Activated CD8-positive, alpha-beta memory T cell treated with anti-CD3 and anti-CD28 coated beads, Interleukin-2, amount 10 ng/mL, durations not matched to agents 7 days and 5 days (primary cell): ENCODE measurements at places on chromosomes 16 and 17. TPM values are rescaled to one million over a fixed set of nuclear protein-coding genes. Genes with fewer than 3 reads are reported as not detected.

GRCh38 chr16:80993307-80993706 is 13.4 kb downstream of the CMC2 start:
- H3K4me1 ChIP-seq, result peaks cover 46% of the 10 kb centered on the region
- DNase-seq, result no peak
- peaks cover 42% of the 10 kb centered on the region for H3K36me3 ChIP-seq
- no peak overlapping the region for H3K4me3 ChIP-seq
- H3K27me3 ChIP-seq, result no peaks in the 10 kb centered on the region
- H3K27ac ChIP-seq, result no peak overlapping the region

- no peak overlapping the region for H3K27ac ChIP-seq
- no peaks in the 10 kb centered on the region for H3K36me3 ChIP-seq
- H3K27me3 ChIP-seq, result no peaks in the 10 kb centered on the region
- no peaks in the 10 kb centered on the region for H3K4me1 ChIP-seq
- no peak overlapping the region for H3K4me3 ChIP-seq
Measured at GRCh38 chr16:83652943-83653342, 154.8 kb upstream of the HSBP1 start.

DNA sequence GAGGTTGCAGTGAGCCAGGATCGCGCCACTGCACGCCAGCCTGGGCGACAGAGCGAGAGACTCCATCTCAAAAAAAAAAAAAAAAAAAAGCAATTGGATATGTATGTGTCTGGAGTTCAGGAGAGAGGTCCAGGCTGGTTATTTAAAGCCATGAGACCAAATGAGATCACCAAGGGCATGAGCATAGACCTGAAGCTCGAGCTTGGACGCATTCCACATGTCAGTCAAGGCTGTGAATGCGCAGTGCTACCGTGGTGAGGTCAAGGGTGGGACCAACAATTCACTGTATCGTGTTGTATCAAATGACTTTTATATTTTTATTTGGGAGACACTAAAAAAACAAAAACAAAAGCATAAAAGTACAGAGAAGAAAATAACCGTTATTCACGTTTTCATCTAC is 29.1 kb upstream of the SPNS2 start:
- peaks cover 5% of the 10 kb centered on the region for H3K36me3 ChIP-seq
- H3K4me1 ChIP-seq, result no peaks in the 10 kb centered on the region

The MFAP4 gene
- not detected for total RNA-seq

- no peak overlapping the region for H3K27ac ChIP-seq
- no peaks in the 10 kb centered on the region for H3K36me3 ChIP-seq
- no peak overlapping the region for H3K4me3 ChIP-seq
- no peak for DNase-seq
- H3K27me3 ChIP-seq, result no peaks in the 10 kb centered on the region
Measured at GRCh38 chr16:88923926-88924833, 52.8 kb downstream of the CBFA2T3 start.

The STAT5A gene
- total RNA-seq, result 118 TPM

DNA sequence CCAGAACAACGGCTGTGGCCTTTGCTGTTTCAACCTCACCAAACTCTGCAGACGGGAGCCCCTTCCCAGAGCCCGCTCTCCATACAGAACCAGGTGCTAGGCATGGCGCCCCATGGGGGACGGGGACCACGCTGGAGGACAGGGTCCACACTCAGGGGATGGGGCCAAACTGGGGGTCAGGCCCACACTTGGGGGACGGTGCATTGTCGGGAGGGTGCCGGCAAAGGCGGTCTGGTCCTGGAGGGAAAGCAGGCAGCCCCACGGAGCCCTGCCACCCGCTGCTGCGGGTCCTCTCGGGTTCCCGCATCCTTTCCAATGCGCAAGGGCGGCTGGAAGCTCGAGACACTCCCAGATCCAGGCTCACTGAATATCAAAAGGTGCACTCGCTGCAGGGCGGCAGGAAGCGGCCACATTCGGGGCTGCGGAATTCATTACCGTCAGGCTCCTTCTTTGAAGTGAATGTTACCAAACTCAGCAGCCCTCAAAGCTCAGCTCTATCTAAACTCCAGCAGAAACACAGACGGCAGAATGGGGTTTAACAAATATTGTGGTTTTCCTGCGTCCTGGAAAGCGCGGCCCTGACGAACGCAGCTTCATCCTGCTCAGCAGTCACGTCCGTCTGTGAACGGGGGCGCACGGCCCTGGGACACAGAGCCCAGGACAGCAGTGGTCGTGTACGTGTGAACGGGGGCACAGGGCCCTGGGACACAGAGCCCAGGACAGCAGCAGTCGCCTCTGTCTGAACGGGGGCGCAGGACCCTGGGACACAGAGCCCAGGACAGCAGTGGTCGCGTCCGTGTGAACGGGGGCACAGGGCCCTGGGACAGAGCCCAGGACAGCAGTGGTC is 41.3 kb downstream of the LMF1 start:
- no peak overlapping the region for H3K4me3 ChIP-seq
- DNase-seq, result no peak
- peaks cover 5% of the 10 kb centered on the region for H3K36me3 ChIP-seq
- no peaks in the 10 kb centered on the region for H3K27me3 ChIP-seq

The HCRT gene
- total RNA-seq, result not detected

DNA sequence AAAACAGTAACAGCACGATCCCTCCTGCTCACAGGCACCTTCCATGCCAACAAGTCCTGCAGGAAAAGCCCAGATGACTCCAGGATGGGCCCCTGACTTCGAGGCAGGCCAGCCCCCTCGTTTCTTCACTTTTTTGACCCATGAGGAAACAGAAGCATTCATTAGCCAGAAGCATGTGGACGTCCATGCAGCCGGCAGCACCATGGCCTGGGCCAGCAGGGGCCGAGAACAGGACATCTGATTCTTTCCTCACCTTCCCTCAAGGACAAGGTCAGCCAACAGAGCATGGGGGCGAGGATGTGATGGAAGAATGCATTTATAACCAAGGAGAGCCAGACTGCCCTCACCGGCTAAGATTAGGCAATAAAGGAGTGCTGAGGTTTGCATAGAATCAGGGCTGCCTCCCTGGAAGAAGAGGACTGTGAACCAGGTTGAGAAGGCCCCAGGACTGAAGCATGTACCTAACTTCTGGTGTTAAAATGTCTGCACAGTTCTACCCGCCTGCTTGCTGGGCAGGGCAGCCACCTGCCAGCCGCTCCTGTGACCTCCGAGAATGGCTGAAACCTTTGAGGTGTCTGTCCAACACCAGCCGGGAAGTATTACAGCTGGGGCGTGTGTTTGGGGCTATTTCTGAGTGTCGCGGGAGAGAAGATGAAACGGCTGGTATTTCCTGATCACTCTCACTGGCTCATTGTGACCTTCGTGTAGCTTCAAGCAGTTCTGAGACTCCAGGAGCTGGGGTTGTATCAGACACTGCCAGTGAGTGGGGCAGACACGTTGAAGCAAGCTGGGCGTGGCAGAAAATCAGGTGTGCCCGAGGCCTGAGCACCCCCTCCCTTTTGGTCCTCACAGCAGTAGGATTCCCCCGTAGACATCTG is 94.0 kb upstream of the TNRC6C start:
- no peaks in the 10 kb centered on the region for H3K36me3 ChIP-seq
- peaks cover 11% of the 10 kb centered on the region for H3K27me3 ChIP-seq
- H3K27ac ChIP-seq, result peak overlapping the region; percentile 8
- no peak for DNase-seq
- no peak overlapping the region for H3K4me3 ChIP-seq
